ENCODE measurements at places on chromosomes 7 and 10.

DNA sequence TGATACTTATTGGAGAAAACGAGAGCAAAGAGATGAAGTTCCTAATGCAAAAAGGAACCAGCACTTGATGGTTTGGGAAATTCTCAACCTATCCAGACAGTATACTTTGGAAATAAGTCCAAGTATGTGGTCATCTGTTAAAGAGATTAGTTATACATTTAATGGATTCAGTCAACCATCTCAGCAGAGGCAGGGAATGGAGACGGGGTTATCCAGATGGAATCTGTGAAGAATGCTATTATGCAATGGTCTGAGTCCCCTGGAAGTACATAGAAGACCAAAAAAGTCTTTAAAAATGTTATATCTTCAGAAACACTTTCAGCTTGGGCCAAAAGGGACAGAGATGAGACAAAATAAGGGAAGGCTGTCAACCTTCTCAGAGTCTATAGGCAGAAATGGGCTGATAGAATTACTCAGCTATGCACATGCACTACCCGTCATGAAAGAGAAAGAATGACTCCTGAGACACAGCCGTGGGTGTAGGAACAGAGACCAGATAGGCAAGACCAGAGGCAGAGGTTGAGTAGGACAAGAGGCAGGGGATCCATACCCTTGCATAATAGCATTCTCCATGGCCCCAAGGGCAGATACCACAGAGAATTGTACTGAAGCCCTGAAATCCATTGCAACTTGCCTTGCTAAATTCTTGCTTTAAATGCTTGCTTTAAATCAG is 738.8 kb upstream of the POT1 start:
- no peak for DNase-seq

DNA sequence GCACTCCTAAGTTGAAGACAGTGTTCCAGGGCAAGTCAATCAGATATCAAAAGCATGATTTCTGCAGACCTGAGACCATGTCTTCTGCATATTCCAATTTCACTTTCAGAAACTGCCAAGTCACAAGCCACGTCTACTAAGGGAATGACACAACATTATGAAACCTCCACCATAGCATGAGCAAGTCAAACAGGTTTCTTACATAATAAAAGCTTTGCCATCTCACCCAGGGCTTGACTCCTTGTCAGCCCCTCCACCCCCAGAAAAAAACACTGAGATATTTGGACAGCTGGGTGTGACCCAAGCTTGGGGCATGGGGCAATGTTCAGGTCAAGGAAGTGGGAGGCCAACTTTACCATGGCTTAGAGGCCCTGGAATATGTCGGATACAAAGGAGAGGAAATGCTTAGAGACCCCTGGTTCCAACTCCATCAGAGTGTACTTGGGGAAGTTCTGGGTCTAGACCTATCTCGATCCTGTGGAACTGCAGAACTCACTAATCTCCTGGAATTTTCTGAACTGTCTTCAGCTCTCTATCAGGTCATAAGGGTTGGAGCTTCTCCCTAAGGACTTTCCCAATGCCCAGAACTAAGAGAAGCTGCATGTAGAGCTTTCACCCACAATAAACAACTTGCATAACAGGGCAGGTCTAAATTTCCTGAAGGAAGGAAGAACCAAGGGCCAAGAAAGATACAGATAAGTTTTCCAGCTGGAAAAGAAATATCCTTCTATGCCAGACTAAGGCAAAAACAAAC is 80.6 kb upstream of the NAMPT start:
- DNase-seq = no peak

GRCh38 chr7:28349637-28350036 is 62.7 kb upstream of the CREB5 start:
- DNase-seq = peak; percentile 23

DNA sequence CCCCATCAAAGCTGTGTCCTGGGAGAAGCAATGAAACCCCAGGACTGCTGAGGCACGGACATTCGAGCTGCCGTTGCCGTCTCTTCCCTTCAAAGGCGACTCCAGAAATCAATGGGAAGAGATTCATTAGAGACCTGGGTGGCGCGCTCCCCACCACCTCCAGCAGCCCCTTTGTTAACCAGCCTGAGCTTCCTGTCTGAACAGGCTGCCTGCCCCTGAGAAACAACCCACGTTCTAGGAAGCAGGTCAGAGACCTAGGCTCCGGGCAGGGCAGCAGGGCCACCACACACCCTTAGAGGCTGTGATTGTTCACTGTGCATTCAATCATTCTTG is 110.9 kb upstream of the PPIF start:
- no peak for DNase-seq

- DNase-seq = no peak
Observed at GRCh38 chr7:139047970-139048369, 12.1 kb upstream of the ZC3HAV1L start.

All from M059J (cell line).